Panc1 (cell line): ENCODE measurements at places on chromosomes 3 and 15. TPM values are rescaled to one million over a fixed set of nuclear protein-coding genes. Genes with fewer than 3 reads are reported as not detected.
A peak's percentile ranks its signal among the peaks of the same experiment; 100 is the strongest.

GRCh38 chr15:85616549-85617110 is 178.1 kb downstream of the KLHL25 start:
- H3K36me3 ChIP-seq, result no peaks in the 10 kb centered on the region
- no peak overlapping the region for H3K27ac ChIP-seq
- no peak overlapping the region for H3K4me3 ChIP-seq
- no peaks in the 10 kb centered on the region for H3K27me3 ChIP-seq

GRCh38 chr15:100199711-100200286 is 142.0 kb downstream of the ADAMTS17 start:
- H3K36me3 ChIP-seq, result no peaks in the 10 kb centered on the region

- no peak overlapping the region for H3K4me3 ChIP-seq
- DNase-seq, result no peak
- peaks cover 7% of the 10 kb centered on the region for H3K4me1 ChIP-seq
- H3K27me3 ChIP-seq, result no peaks in the 10 kb centered on the region
Observed at GRCh38 chr15:74798388-74799254, 14.0 kb upstream of the LMAN1L start.

GOLGA8Q gene
- total RNA-seq, result 1.1 TPM

DNA sequence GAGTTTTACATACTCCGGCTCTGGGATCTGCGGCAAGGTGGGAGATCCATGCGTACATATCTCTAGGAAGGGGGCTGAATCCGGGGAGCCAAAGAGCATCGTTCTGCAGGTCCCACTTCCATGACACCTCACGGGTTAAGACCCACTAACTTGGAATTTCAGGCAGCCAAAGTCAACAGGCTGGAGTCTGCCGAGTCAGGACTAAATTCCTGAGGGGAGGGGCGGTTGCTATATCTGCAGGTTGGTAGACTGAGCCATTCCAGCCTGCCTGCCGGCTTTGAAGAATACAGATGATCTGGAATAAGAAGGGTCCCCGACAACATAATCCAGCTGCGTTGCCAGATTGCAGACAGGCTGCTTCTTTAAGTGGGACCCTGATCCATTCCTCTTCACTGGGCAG is 65.4 kb upstream of the PEX5L start:
- no peaks in the 10 kb centered on the region for H3K36me3 ChIP-seq
- no peak overlapping the region for H3K4me3 ChIP-seq
- no peaks in the 10 kb centered on the region for H3K4me1 ChIP-seq
- no peak for DNase-seq

DNA sequence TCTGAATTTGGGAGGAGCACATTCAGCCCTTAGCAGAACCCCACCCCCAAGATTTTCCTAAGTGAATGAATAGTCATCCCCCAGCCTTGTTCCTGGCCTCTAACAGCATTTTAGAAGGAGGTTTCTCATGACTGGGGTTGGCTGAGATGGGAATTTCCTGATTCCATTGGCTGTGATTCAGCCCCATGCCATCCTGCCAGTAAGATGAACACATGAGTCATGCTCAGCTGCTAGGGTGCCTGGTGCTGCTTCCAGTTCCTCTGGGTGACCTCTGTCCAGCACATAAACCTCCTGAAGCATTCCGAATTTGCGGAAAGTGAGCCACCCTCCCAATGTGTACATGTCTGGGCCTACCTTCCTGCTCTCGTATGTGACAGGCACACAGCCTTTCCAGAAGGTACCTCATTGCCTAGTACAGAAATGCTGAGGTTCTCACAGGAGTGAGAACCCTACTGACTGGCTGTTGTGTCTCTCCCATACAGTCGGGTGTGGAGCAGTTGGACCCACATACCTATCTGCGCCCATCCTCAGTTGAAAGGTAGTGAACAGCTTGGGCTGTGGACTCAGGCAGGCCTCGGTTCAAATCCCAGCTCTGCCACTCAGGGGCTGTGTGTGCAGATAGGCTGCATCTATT is 91.7 kb downstream of the APBA2 start:
- H3K27me3 ChIP-seq, result no peaks in the 10 kb centered on the region; the same call in 1 of the 2 replicates
- peak; percentile 79 for DNase-seq
- H3K36me3 ChIP-seq, result no peaks in the 10 kb centered on the region
- H3K27ac ChIP-seq, result no peak overlapping the region
- no peak overlapping the region for H3K4me3 ChIP-seq

DNA sequence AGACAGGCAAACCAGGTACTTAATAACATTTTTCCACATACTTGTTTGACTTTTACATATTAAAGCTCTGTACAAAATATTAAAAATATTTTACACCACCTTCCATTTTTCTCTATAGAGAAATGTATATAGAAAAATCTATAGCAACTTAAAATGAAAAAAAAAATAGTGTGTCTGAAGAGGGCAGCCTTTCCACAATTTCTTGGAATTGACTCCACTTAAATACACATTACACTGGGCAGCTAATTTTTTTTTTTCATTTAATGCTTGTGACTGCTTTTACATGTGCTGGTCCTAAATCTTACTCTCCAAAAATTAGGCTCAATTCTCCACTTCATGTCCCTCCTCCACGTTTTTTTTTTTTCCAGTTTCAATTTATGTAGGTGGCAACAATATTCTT is 427.0 kb upstream of the RBMS3 start:
- no peak overlapping the region for H3K27ac ChIP-seq
- no peaks in the 10 kb centered on the region for H3K36me3 ChIP-seq
- no peaks in the 10 kb centered on the region for H3K27me3 ChIP-seq

DNA sequence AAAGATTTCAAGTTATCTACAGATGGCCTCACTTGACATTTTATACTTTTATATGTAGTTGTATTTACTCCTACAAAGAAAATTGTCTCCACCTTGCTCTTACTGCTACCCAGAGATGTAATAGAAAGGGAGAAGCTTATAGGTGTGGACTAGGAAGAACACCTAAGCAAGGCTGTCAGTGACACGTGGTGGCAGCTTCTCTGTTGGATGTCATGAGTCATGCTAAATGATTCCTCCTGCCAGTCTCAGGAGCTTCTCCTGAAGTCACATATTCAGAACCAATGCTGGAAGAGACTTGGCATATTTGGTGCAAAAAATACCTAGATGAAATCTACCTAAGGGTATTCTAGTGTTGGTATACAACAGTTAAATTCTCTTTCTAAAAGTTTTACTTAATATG is 184.7 kb downstream of the LRRC3B start:
- no peaks in the 10 kb centered on the region for H3K4me1 ChIP-seq
- H3K4me3 ChIP-seq, result no peak overlapping the region
- no peak overlapping the region for H3K27ac ChIP-seq
- no peaks in the 10 kb centered on the region for H3K36me3 ChIP-seq
- no peak for DNase-seq
- H3K27me3 ChIP-seq, result no peaks in the 10 kb centered on the region

CTXND1 gene
- not detected for total RNA-seq
